T1000 (cell line): ENCODE measurements at places on chromosomes 12 and 14.

DNA sequence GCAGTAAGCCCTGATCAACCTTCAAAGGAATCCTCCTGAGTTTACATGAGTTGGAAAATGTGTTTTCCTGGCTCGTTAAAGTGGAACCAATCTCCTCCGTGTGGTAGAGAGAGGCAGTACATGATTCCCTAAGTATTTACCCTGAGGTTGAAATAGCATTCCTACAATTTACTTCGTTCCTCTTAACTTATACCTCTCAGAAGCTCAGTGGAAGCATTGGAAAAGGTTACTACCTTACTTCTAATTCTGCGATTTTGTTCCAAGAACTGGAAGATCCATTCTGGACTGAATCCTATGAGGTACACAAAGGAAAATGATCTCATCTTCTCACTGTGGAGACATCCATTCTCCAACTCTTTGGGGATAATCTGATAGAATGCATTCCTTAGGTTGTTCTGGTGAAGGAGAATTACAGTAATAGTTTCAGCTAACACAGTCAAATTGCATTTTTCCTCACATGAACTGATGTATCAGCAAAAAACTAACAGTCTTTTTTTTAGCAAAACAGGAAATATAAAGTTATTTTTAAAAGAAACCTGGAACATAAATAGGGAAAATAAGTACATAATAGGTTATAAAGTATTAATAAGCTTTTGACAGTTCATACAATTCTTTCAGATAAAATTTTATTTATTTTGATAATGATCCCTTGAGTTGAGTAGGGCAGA, 475.6 kb downstream of the PDZRN4 start:
- DNase-seq, result no peak

DNA sequence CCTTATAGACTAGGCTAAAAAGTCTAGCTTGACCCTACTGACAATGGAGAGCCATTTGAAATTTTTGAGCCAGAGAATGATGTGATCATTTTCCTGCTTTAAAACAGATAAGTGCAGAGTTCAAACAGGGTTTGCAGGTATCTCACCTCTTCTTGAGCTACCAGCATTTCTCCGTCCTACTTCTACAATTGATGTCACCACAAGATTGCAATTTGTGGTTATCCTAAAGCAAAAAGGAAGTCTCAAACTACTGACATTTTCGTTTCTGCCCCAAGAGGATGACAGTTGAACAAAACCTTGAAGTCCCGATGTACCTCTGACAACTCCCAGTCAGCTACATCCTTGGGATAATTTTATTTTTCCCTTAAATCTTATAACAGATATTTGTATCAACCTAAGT, 86.7 kb downstream of the PTGER2 start:
- no peak for DNase-seq

- no peak for DNase-seq
Measured at GRCh38 chr12:67431411-67432020, 162.4 kb downstream of the CAND1 start.

DNA sequence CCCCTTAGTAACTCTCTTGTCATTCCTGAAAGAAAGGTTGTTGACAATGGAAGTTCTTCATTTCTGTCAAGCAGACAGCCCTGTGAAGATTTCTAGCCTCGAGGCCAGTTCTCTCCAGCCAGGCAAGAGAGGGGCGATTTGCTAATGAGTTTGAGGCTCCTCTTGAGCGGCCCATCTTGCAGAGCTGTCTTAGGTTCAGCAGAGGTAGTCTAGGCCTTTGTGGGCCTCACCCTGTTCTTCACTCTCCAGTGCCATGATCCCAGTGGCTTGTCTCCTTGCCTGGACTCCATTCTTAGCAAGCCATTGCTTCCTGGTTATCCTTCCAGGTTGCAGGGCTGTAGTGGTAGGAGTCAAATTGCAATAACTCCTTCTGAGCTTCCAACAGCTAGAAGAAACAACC, 9.7 kb downstream of the TPH2 start:
- no peak for DNase-seq

DNA sequence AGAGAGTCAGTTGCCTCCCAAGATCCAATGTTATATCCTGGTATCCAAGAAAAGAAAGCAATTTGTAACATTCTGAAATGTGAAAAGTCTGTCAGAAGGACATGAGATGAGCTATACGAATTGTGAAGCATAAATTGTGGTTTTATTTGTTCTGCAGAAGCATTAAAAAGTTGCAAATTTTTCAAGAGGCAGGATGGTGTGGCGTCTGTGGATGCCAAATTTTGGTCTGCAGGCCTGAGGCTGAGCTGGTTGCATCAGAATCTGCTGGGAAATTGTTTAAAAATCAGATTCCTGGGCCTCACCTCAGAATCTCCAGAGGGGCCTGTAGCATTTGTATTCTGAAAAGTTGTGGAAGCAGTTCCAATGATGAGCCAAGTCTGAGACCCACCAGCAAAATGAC, 284.7 kb downstream of the NUAK1 start:
- DNase-seq, result no peak

DNA sequence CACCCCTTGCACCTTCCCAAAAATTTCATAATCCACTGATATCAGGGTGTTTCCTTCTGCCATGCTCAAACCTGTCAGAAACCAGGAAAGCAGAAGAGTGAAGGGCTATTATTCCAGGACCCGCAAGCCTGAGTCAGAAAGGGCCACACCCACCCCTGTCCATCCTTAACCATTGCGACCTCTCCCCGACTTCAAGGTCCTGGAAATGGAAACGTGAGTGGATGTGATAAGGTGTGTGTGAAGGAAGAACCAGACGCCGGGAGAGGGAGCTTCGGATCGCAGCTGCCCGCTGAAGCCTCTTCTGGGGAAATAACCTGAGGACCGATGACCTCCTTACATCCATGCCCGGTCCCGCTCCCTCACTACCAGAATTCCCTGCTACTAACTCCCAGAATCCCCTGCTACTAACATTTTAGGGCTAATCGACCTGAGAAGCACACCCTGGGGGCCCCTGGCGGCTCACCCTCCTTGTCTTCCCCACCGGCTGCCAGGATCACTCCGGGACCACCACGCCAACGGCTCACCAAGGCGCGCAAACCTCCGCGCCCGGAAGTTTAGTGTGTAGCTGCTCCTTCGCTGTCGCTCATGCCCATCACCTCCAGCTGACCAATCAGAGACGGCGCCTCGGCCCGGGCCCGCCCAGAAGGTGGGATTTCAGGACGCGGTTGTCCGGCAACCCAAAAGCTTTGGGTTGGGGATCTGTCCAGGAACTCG, at the start of gene ACYP1:
Gene ACYP1 (minus strand): TSS at position 534 of the 714 bp plus-strand sequence. CDS start 471 bp downstream, at position 63.
- DNase-seq, result peak; percentile 90

DNA sequence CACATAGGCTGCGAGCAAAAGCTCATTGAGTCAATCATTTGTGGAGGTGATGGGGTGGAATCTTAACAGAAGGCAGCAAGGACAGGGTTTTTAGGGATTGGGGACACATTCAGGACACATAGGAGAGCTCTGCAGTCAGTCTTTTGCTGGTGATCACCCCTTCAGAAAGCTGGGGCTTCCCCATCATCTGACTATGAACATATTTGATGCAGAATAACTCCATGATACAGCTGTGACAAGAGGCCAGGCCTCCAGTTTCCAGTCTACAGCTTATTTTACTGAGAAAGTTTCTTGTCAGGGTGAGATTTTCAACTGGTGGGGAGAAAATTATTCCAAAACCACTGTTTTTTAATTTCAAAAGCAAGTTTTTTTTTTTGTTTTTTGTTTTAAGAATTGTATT, 134.2 kb downstream of the TMEM30B start:
- no peak for DNase-seq

DNA sequence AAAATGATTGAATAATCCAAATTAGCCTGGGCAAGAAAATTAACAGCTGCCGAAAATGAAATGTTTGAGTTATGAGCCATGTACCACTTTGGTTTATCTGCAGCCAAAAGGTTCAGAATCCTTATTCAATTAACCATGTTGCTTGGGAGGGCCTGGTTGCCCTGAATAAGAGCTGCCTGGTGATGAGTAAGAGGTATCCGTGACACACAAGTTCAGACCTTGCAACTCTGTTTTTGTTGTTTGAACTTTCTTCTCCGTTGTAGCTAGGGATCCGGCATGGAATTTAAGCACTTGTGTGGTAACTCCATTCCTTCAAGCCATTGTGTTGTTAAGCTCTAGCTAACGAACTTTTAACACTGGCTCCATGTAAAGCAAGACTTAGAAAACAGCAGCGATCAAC, 35.7 kb downstream of the FOXA1 start:
- DNase-seq, result no peak

- no peak for DNase-seq
Measured at GRCh38 chr12:57715786-57716185, 21.9 kb downstream of the OS9 start.

GRCh38 chr12:48084841-48085460, 20.9 kb downstream of the SENP1 start:
- DNase-seq, result no peak

- no peak for DNase-seq
Measured at GRCh38 chr14:67313153-67313552, 46.5 kb downstream of the ATP6V1D start.

GRCh38 chr14:89836830-89837469, 117.6 kb downstream of the EFCAB11 start:
- DNase-seq, result no peak

DNA sequence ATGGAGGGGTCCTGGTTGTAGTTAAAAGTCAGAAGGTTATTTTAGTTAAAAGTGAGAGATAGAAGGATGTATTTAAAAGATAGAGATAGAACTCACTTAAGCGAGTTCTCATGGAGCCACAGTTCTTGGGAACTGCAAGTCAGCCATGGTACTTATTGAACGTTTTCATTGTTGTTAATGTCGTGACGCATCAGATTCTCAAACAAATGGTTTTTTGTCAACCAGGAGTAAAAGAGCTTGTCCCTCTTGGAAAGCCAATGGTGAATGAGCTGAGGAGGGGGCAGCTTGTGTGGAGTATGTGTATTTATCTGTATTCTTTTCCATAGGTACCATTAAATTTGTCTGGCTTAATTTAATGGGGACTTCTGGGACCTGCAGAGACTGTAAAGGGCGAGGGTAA, 68.6 kb downstream of the FIGNL2 start:
- no peak for DNase-seq

- DNase-seq, result no peak
Measured at GRCh38 chr14:42173206-42173605, 566.5 kb downstream of the LRFN5 start.

DNA sequence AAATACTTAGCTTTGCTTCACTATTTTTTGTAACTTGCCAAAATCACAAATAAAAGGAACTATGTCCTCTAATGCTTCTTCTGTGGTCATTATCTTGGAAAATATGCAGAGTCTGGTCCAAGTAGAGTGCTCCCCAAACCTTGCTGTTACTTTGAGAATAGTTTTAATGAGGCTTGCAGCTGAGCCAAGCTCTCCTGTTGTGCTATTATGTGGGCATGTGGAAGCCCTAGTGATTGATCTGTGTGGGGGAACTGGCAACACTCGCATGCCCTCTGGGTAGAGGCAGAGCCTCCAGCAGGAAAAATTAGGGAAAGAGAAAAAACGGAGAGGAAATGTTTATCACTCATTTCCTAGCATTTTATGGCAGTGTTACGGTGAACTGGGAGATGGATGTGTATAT, 473.1 kb downstream of the EGLN3 start:
- DNase-seq, result no peak

DNA sequence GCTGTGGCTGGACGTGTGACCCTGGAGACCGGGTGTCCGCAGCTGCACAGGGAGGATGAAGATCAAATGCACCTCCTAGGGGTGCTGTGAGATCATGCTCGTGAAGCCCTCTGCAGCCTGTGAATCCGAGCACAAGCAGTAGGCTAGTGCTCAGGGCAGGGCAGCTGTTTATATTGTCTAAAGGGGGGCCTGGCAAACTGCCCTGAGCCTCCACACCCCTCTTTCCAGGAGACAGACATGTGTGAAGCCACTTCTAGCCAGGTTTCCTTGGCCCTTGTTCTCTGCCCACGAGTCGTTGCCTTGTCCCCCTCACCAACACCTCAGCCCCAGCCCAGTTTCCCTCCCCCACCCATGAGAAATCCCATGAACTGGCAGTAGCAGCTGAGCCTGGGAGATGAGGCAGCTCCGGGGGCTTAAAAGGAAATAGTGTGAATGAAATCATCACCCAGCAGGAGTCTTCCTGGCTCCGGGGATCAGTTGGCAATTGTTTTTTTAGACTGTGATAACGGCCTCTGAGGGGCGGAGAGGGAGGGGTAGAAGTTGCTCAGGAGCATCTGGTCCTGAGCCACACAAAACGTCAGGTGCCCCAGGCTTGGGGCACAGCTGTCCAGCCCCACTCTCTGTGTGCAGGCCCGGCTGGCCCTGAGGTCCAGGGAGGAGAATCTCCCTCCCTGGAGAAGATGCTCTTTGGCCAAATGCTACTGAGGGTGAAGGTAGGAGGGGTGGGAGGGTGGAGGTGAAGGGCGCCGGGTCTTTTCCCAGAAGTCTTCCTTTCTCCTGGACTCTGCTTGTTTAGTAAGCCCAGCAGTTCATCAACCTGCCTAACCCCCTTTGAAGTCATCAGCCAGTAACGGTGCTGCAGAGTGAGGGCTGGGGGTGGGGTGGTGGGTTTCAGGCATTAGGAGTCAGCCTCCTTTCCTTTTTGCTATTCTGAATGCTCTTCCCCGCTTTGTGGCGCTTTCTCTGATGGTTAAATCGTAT, 4.0 kb downstream of the FGF6 start:
- DNase-seq, result no peak

- DNase-seq, result peak; percentile 26
Measured at GRCh38 chr14:96249029-96249428, 7.0 kb upstream of the BDKRB1 start.

- no peak for DNase-seq
Measured at GRCh38 chr14:87008965-87009364, 984.0 kb downstream of the GALC start.

- no peak for DNase-seq
Measured at GRCh38 chr14:105076805-105077648, 11.8 kb upstream of the GPR132 start.

DNA sequence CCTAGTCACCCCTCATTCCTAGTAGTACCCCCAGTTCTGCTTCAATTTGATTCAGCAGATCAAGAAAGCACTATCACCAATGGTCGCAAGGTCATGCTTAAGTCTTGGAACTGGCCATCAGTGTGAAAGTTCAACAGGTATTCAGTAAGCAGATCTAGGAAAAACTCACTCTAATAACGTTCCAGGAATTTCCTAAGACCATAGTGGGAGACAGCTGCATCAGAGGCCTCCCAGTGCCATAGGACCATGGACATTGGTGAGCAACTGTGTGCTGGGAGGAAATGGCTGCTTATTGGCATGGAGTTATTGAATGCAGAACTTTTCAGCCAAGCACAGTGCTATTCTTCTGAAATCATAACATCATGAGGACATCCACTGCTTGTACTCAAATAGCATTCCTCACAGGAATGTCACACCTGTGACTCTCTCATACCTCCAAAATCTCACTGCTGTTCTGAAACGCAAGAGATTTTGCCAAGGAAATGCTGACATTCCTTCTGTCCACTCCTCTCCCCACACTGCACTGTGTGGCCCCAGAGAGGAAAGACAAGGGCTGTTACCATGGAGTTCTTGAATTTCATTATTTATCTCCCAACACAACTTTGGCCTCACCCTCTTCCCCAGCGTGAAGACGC, 30.9 kb upstream of the MDM2 start:
- no peak for DNase-seq

GRCh38 chr14:100200311-100200710, 38.6 kb upstream of the YY1 start:
- DNase-seq, result no peak
